ENCODE measurements at places on chromosomes 3 and 15. TPM values are rescaled to one million over a fixed set of nuclear protein-coding genes. Genes with fewer than 3 reads are reported as not detected.

Gene GHSR
- total RNA-seq, result not detected

Gene ST3GAL6
- total RNA-seq, result 14.3 TPM

Gene A4GNT
- not detected for total RNA-seq

Gene OSTN
- total RNA-seq, result 1.8 TPM

Gene MAGEL2
- total RNA-seq, result 2.1 TPM

Gene USP4
- total RNA-seq, result 29.8 TPM

Gene WDR72
- total RNA-seq, result not detected

Gene RGMA
- 0.32 TPM for total RNA-seq

Gene LYSMD2
- 9.6 TPM for total RNA-seq

Gene IQCH
- total RNA-seq, result 4.2 TPM

Gene SCAMP5
- total RNA-seq, result 0.51 TPM

Gene ALCAM
- total RNA-seq, result 134 TPM

Gene GABRR3
- total RNA-seq, result not detected

Gene GOLGA6A
- total RNA-seq, result not detected

Gene CSK
- total RNA-seq, result 63.5 TPM

Gene IMPG2
- 0.59 TPM for total RNA-seq

Gene OIP5
- total RNA-seq, result 0.59 TPM

Gene CCR9
- not detected for total RNA-seq

Gene TGM5
- not detected for total RNA-seq

Gene CHST13
- not detected for total RNA-seq

Gene GOLGA6B
- not detected for total RNA-seq

Gene GRM2
- total RNA-seq, result 0.09 TPM

Gene CP
- not detected for total RNA-seq

Gene AHSG
- total RNA-seq, result under 0.01 TPM

Gene TLR9
- not detected for total RNA-seq

Gene NEK10
- total RNA-seq, result 2.7 TPM

Gene CLEC3B
- not detected for total RNA-seq

Gene AQR
- total RNA-seq, result 30.3 TPM

Gene CCDC39
- total RNA-seq, result not detected

Gene FAN1
- 27.4 TPM for total RNA-seq

Gene GRM7
- not detected for total RNA-seq

Gene IRAK2
- total RNA-seq, result 12.9 TPM

Gene KCNMB2
- not detected for total RNA-seq

Gene RBMS3
- total RNA-seq, result 75.6 TPM

Gene IGDCC3
- total RNA-seq, result not detected

Gene NLGN1
- 0.92 TPM for total RNA-seq

Gene PIF1
- total RNA-seq, result 5.8 TPM

Gene MGA
- total RNA-seq, result 37.1 TPM

Gene NOX5
- total RNA-seq, result 0.30 TPM

Gene ARPP21
- total RNA-seq, result not detected

Gene ZBTB20
- total RNA-seq, result 6.5 TPM

Gene PFN2
- 391 TPM for total RNA-seq

Gene CCDC14
- total RNA-seq, result 32.1 TPM

Gene CHST14
- 13.4 TPM for total RNA-seq

Gene ZKSCAN7
- total RNA-seq, result 8.6 TPM

Gene CPNE9
- total RNA-seq, result not detected

Data from smooth muscle cell of the umbilical artery (primary cell).